Right renal cortex interstitium (tissue), 3 donors: ENCODE measurements at places on chromosomes 11 and 22.

- no peak for DNase-seq
Measured at GRCh38 chr11:13135385-13136271, 126.5 kb downstream of the RASSF10 start.

DNA sequence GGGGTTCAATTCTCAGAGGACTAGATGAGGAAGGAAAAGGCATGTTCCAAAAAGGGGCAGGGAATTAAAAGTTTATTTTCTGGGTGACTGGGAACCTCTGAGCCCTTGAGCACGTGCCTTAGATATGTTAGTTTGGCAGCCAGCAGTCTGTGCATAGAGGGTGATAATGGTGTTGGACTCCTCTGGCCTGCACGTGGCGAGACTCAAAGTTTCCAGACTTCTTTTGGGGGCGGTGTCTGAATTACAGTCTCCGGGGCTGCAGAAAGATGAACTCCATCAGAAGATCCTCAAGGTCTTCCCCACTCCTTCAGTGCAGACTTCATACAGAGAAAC is 861 bp upstream of the ZNRF3 start:
- no peak for DNase-seq

DNA sequence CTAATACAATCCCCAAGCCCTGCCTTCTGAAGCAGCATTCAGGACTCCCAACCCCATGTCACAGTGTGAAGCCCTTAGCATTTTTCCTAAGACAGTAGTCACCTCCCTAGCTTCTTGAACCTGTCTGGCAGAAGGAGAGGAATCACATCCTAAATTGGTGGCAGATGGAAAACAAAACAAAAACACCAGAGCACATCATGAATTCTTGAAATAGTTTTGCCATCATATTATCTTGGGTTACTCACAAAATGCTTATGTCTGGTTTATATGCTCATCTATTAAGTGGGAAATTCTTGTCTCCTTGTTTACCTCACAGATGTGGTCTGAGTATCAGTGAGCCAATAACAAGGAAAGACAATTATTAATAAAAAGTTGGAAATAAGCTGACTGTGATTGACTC is 15.3 kb downstream of the OR51M1 start:
- no peak for DNase-seq

DNA sequence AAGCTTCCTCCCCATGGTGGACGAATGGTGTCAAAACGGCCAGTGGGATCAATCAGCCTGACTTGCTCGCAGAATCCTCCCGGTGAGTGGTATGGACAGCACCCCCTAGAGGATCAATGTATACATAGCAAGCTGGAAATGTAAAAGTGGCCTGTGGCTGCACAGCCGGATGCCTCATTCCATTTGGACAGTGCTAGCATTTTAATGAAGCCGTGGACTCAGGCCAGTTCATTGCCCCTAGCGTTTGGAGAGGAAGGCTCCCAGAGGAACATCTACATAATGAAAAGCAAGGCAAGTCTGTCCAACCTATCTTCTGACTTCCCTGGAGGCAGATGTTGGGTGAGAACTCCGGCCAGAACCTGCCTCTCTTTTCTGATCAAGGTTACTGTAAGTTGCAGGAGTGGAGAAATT is 942.3 kb downstream of the NTM start:
- no peak for DNase-seq

DNA sequence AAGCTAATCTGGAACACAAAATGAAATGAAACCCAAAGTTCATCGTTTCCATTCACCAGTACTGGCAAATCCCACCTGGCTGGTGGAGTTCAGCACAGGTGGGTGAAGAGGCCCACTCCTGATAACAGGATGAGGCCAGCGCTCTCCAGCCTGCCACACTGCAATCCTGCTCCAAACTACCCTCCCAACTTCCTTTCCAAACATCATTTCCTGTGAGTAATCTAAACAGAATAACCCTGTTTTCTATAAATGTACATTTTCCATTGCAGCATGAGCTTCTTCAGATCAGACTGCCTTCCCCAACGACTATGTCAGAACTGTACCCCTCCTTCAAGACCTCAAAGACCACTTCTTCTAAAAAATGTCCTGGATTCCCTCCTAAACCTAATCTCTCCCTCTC is 15.9 kb upstream of the NFRKB start:
- DNase-seq: no peak

- no peak for DNase-seq
Measured at GRCh38 chr11:121237686-121238658, 54.6 kb upstream of the SC5D start.

DNA sequence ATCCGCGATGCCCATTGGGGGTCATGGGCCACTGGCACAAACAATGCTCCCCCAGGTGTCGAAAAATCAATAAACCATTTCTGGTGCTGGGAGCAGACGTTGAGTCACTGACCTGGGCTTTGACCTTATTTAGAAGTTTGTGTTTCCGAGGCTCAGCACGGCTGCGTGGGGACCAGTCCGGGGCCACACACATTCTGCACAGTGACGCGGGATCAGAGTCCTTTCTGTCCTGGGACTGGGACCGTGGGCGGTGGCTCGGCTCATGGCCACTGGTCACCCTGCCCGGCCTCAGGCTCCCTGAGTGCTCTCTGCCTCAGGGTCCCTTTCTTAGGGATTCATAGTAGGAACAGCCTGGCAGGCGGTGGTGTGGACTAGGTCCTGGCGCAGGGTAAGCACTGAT is 1266.0 kb downstream of the BRD1 start:
- no peak for DNase-seq

GRCh38 chr11:70424765-70425344 is 26.5 kb downstream of the CTTN start:
- no peak for DNase-seq

DNA sequence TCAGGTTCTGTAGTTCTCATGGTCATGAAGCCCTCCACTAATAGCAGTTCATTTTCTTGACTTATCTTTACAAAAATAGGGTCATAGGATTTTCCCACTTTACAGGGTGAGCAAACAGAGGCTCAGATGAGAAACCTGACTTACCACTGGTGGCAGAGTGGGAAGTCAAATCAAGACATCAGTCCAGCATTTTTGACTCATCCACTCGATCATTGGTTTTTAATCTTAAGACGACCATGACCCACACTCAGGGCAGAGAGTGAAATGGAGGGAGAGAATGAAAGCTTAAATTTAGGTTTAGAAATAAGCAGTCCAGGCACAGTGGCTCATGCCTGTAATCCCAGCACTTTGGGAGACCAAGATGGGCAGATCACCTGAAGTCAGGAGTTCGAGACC is 42.1 kb downstream of the RTL6 start:
- no peak for DNase-seq

DNA sequence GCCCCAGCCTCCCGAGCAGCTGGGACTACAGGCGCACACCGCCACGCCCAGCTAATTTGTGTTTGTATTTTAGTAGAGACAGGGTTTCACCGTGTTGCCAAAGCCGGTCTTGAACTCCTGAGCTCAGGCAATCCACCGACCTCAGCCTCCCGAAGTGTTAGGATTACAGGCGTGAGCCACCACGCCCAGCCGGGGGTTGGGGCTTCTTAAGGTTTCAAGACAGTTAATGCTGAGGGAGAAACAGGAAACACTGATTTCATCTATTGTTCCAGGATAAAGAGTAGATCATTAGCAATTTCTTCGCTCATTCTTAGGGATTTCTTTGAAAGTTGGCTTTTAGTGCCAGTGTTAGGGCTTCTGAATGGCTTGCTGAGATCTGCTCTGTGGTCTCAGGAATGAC is 21.2 kb upstream of the CLMP start:
- DNase-seq: no peak

DNA sequence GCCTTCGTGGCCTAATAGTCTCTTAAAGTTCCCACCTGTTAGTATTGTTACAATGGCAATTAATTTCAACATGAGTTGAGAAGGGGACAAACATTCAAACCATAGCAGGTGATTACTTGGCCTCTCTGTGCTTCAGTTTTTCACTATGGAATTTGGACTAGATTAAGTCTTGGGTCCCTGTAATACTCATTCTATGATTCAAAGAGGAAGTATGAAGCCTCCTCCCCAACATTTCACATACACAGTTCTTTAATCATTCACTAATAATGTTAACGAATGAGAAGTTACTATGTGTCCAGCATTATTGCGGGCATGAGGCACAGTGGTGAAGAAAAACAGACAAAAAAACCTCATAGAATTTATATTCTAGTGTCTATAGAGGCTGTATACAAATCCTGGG is 19.9 kb upstream of the USP47 start:
- no peak for DNase-seq

DNA sequence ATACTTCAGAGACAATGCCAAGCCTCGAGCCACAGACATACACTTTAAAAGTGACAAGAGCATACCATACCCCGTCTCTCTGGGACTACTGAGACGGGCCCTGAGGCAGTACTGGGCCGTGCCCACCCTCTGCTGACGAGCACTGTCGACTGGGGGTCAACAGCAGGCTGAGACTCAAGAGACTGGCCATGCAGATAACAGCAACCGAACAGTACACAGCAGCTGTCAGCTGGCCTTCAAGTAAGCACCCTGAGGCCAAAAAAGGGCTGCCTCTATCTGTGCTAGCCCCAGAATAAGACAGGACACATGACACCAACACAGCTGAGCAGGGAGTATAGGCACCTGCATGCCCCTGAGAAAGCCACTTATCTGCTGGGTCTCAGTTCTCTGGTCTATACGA is 18.9 kb upstream of the TMEM121B start:
- DNase-seq: no peak

- no peak for DNase-seq
Measured at GRCh38 chr11:75768112-75768908, at the start of gene DGAT2. Gene DGAT2 (plus strand): TSS chr11:75768778. CDS start chr11:75768992, 214 bp downstream.

GRCh38 chr11:107566569-107566968 is 1.0 kb upstream of the ALKBH8 start:
- no peak for DNase-seq

DNA sequence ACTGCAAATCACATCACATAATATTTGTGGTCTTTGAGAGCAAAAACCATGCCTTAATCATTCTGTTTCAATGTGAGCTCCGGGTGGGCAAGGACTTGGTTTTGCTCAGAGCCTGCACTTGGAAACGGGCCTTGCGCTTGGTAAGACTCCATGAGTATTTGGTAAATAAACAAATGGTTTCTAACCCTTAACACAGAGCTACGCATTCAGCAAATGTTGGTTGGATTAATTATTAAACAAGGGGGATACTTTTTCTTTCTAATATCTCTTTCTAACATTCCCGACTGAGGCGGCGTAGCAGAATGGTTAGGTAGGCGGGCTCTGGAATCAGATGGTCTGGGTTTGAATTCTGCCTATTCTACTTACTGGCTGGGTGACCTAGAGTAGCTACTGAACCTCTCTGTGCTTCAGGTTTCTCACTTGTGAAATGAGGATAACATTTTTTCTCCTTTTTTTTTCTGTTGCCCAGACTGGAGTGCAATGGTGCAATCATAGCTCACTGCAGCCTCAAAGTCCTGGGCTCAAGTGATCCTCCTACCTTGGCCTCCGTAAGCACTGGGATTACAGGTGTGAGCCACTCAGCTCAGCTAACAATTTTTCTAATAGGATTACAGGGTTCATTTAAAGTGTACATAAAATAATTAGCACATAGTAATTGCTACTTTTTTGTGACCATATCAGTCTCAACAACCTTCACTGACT is 3.4 kb upstream of the FAM83F start:
- DNase-seq: no peak

GRCh38 chr11:105447936-105448702 is 161.8 kb upstream of the GRIA4 start:
- DNase-seq: no peak

- DNase-seq: no peak
Measured at GRCh38 chr22:27212617-27213177, 555.3 kb downstream of the MIAT start.

GRCh38 chr11:101264306-101264705 is 134.7 kb upstream of the PGR start:
- DNase-seq: no peak

- DNase-seq: no peak
Measured at GRCh38 chr11:128884703-128885338, 6.3 kb upstream of the KCNJ5 start.

DNA sequence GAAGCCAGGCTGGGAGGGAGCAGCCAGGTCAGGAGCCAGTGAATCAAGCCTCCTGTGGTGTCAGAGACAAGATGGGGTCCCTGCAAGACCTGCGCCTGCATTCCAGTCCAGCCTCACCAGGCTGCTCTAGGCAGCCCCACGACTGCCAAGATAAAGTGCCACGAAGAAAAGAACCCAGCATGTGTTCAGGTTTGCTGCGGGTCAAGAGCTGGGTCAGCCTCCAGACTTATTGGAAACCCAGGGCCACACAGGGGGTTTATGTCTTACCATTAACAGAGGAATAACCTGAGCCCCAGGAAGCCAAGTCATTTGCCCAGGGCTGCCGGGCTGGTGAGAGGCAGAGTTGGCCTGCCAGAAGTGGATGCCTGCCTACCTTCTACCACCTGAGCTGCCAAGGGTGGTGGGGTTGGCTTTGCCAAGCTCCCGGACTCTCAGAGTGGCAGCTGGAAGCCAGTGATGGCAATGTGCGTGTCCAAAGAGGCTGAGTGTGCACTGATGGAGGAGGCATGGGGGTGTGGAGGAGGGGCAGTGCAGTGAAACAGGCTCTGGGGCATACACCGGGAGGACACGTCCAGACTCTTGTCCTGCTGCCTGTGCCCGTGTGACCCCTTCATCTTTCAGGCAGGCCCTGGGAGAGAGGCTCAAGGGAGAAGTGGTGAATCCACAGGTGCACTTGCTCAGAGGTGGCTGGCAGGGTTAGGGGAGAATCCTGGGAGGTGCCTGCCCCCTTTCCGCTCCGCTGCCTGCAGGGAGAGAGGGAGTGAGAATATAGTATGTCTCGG is 1.7 kb downstream of the RASD2 start:
- no peak for DNase-seq

DNA sequence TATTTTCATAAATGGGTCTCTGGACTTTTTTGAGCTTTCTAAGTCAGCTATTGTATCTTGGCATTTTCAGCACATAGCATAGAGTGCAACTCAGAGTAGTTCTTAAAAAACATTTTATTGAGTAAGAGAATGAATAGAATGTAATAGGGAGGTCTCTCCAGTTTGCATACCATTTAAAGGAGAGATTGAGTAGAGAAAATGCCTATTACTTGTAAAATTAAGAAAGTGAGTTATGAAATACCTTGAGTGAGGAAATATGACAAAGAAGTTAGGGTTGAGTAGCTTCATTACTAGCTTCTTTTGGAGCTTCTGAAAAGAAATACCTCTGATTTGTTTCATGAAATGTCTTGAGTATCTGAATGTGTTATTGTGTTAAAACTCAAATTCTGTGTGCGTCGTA is 140.0 kb downstream of the AASDHPPT start:
- no peak for DNase-seq

DNA sequence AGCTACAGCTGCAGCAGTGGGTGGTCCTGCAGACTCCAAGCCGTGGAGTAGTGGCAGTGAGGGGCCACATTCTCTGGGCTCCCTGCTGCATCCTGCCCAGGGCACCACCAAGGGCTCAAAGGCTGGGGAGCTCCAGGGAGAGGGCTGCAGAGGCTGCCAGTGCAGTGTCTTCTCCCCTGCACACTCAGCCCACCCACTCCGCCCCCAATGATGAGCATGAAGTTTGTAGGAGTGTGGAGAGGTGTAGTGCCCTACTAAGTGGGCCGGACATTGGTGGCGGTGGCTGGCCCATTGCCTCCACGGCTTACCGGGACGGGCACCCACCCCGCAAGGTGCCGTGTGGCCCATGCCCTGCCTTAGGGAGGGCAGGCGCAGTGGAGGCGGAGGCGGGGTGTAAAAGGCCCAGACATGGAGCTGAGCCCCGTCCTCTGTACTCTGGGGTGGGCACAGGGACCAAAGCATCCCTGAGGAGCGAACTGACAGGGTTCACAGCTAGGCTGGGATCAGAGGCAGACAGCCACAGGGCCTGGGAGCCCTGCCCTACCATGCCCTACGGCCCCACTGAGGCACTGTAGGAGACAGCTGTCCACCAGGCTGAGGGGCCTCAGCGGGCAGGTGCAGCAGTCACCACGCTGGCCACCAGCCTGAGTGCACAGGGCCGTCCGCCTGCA is 18.9 kb downstream of the ARVCF start:
- DNase-seq: no peak

- no peak for DNase-seq
Measured at GRCh38 chr11:4607096-4607495, 935 bp downstream of the TRIM68 start.
